ENCODE measurements at places on chromosomes 6 and 20. TPM values are rescaled to one million over a fixed set of nuclear protein-coding genes. Genes with fewer than 3 reads are reported as not detected.

The FHL5 gene
- total RNA-seq, result 14.3 TPM

The DLK2 gene
- 46.1 TPM for total RNA-seq

The EPPIN gene
- total RNA-seq, result not detected

The VSTM2L gene
- total RNA-seq, result 1.3 TPM

The METTL24 gene
- not detected for total RNA-seq

The MCHR2 gene
- total RNA-seq, result not detected

The GGTLC1 gene
- not detected for total RNA-seq

The SPATS1 gene
- total RNA-seq, result not detected

The TMEM217 gene
- total RNA-seq, result 1.3 TPM

The ADGRF4 gene
- total RNA-seq, result 53.5 TPM

The TMEM14A gene
- total RNA-seq, result 9.3 TPM

The DUSP15 gene
- total RNA-seq, result 1.5 TPM

The MLN gene
- not detected for total RNA-seq

The SDCBP2 gene
- total RNA-seq, result 206 TPM

The ANKRD66 gene
- not detected for total RNA-seq

The DLL1 gene
- 49.0 TPM for total RNA-seq

The PTCHD4 gene
- 0.10 TPM for total RNA-seq

The CRIP3 gene
- total RNA-seq, result 0.30 TPM

The GPR6 gene
- total RNA-seq, result not detected

The TTLL9 gene
- total RNA-seq, result 0.16 TPM

The COL20A1 gene
- total RNA-seq, result not detected

The SLC12A5 gene
- not detected for total RNA-seq

The COL12A1 gene
- 132 TPM for total RNA-seq

The NCR2 gene
- total RNA-seq, result not detected

The ZNF292 gene
- 36.5 TPM for total RNA-seq

The LKAAEAR1 gene
- not detected for total RNA-seq

The RSPH3 gene
- 11.0 TPM for total RNA-seq

The ZNF334 gene
- total RNA-seq, result 0.76 TPM

The CTCFL gene
- not detected for total RNA-seq

The ZC3H12D gene
- total RNA-seq, result 2.2 TPM

The CLIC5 gene
- 1.9 TPM for total RNA-seq

The DOK5 gene
- total RNA-seq, result 0.23 TPM

The ADAM33 gene
- 13.7 TPM for total RNA-seq

The LTB gene
- total RNA-seq, result not detected

The NQO2 gene
- total RNA-seq, result 24.4 TPM

The APCDD1L gene
- total RNA-seq, result 1.6 TPM

The IPCEF1 gene
- total RNA-seq, result 1.3 TPM

The DEFB132 gene
- not detected for total RNA-seq

The CST4 gene
- not detected for total RNA-seq

The DEFB112 gene
- total RNA-seq, result not detected

The CFAP206 gene
- 0.59 TPM for total RNA-seq

The MCM8 gene
- 2.4 TPM for total RNA-seq

The C6orf52 gene
- total RNA-seq, result not detected

The KHDC1L gene
- not detected for total RNA-seq

The SCRT2 gene
- not detected for total RNA-seq

The PLAGL1 gene
- total RNA-seq, result 30.2 TPM

The RIN2 gene
- 80.3 TPM for total RNA-seq

The MOG gene
- total RNA-seq, result not detected

The CD24 gene
- total RNA-seq, result 207 TPM

The ULBP3 gene
- 1.2 TPM for total RNA-seq

The CDSN gene
- 722 TPM for total RNA-seq

The MUC21 gene
- total RNA-seq, result not detected

The CYP21A2 gene
- 0.27 TPM for total RNA-seq

The CEP85L gene
- 7.0 TPM for total RNA-seq

The RIMS1 gene
- 1.3 TPM for total RNA-seq
